Bone marrow (tissue), 2 donors: ENCODE measurements at places on chromosomes 6 and 20.

DNA sequence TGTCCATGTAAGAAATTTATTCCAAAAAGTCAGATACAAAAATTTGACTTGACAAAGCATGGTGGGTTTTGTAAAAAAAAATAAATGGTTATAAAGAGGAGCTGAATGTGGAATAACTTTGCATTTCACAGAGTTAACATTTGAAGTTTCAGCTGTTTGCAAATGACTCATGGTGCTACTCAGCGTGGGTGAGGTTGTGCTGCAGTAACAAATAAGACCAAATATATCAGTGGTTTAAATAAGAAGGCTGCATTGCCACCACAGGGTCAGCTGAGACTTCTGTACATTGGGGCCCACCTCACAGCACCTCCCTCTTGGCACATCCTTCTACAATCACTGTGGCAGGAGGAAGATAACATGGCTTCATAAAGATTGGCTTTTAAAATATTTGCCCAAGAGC lies 272.5 kb upstream of the SULF2 start:
- DNase-seq, result no peak

GRCh38 chr6:141347086-141347485 lies 785.6 kb upstream of the GJE1 start:
- DNase-seq, result no peak

GRCh38 chr20:4011226-4011975 lies 4.0 kb downstream of the RNF24 start:
- no peak for DNase-seq

DNA sequence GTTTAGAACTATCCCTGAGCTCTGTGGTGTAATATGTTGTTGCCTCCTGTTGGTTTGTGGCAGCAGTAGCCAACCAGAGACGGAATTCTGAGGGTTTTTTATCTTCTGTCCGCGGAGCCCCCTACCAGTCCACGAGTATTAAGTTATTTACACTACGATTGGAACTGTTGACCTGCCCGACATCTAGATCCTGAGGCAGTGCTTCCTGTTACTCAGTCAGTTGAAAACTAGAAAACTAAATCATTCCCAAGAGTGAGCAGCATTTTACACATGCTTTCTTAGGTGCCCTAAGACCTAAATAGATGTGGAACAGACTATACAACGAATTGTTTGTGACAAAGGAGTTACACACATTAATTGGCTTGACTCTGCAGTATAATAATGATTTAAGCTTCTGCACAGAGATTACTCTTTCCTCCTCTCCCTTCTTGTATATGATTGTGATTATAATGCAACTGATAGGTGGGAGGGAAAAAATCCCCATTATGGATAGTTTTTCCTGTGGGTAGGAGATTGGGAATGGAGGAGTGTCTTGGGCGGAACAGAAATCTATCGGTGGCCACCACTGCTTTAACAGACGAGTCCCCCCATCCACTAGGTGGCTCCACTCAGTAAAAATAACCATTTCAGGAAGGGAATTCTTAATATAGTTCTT lies 1.7 kb downstream of the LOC128125822 start:
- DNase-seq, result no peak

GRCh38 chr6:112951829-112952228 lies 604.7 kb downstream of the RFPL4B start:
- DNase-seq, result no peak

DNA sequence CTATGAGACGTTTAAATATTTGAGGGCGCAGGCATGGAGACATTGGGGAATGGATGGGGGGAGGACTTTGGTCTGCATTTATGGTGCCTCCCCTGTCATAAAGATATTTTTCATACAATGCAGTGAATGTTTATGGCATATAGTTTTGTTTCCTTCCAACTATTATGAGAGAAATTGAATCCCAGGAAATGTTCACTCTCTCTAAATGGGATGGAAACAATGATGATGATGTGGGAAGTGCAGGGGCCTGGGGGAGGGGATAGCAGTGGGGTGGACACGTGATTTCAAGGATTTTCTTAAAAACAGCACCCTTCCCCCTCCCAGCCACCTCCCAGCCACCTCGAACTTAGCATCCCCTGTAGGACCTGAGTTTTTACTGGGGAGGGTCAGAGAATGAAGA lies 69.9 kb downstream of the TOX2 start:
- DNase-seq, result no peak

DNA sequence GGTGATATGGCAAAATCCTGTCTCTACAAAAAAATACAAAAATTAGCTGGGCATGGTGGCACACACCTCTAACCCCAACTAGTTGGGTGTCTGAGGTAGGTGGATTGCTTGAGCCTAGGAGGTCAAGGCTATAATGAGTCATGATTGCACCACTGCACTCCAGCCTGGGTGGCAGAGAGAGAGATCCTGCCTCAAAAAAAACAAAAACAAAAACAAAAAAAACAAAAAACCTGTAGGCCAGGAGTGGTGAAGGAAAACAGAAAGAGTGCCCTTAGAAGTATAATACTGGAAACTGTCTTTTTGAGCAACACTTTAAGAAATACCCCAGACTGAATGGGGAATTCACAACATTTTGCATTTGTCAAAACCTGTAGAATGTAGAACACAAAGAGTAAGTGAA lies 85.3 kb downstream of the JARID2 start:
- DNase-seq, result no peak

DNA sequence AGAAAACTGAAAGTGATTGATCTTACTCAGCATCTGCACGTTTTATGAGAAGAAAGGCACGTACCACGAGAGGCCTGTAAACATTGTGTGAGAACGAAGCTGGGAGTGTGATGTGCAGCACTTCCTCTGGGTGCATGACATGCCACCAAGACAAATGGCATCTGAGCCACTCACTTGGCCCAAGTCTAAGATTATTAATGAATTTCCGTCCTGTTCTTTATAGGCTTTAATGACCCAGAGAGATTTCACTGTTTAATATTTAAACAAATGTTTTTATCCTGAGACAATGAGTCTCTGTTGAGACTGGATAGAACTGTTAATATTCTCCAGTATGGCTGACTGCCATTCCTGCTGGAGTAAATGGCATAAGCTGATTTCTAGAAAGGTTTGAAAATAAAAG lies 172.6 kb upstream of the PHACTR1 start:
- DNase-seq, result no peak

DNA sequence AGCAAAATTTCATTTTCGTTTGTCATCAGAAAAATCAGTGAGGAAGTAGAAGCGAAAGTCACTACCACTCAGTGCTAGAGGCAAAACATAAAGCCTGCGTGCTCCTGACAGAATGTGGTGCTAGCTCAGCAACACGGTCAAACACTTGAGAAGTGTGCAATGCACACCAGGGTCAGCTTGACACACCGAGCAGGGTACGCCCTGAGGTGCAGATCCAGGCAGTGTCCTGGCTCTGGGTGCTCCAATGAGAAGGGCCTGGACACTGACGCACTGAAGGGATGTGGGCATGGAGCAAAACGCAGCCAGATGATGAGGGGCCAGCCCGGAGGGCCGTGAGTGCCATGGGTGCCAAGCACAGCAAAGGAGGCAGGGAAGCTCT lies 5.9 kb downstream of the RNASET2 start:
- DNase-seq, result no peak

DNA sequence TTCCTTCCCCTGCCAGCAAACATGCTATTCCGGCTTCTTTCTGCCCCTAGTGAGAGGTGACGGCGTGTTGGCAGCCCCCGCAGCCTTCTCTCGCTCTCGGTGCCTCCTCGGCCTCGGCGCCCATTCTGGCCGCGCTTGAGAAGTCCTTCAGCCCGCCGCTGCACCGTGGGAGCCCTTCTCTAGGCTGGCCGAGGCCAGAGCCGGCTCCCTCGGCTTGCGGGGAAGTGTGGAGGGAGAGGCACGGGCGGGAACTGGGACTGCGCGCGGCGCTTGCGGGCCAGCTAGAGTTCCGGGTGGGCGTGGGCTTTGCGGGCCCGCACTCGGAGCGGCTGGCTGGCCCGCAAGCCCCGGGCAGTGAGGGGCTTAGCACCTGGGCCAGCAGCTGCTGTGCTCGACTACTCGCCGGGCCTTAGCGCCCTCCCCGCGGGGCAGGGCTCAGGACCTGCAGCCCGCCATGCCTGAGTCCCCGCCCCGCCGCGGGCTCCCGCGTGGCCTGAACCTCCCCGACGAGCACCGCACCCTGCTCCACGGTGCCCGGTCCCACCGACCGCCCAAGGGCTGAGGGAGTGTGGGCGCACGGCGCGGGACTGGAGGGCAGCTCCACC lies 20.0 kb upstream of the PXDC1 start:
- no peak for DNase-seq

GRCh38 chr6:39114388-39114703 lies 640 bp downstream of the SAYSD1 start:
- no peak for DNase-seq

GRCh38 chr6:151167034-151167433 lies 72.7 kb upstream of the AKAP12 start:
- DNase-seq, result no peak

DNA sequence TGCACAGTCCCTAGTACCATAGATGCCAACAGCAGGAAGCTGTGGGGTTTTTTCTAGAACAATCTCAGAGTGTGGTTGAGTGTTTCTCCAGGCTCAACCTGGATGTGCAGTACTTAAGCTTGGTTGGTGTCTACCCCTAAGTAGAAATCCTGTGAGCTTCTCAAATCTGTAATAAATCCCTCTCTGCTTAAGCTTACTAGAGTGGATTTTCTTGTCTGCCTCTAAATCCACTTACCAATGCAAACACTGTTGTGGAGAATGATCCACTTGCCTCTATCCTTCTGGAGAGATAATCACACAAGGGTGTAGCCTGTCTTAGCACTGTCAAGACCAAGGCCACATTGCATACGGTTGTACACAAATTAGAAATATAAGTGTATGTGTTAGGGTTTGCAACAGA lies 43.3 kb upstream of the CLIC5 start:
- no peak for DNase-seq

DNA sequence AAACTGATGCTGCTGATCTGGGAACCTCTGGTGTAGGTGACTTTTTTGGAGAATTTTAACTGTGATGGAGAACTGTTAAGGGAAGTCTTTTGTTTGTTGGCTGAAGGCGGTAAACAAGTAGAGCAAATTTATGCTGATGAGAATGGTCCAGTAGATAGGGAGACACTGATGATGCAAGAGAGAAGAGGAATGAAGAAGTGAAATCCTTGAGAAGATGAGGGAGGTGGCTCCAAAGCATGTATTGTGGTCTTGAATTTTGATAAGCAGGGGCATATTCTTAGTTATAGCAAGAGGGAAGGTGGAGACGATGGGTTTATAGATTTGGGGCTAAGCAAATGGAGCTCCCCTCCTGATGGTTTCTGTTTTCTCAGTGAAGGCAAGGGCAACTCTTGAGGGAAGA lies 22.0 kb downstream of the MAPK14 start:
- DNase-seq, result no peak

GRCh38 chr6:100230953-100231316 lies 233.8 kb downstream of the SIM1 start:
- no peak for DNase-seq

DNA sequence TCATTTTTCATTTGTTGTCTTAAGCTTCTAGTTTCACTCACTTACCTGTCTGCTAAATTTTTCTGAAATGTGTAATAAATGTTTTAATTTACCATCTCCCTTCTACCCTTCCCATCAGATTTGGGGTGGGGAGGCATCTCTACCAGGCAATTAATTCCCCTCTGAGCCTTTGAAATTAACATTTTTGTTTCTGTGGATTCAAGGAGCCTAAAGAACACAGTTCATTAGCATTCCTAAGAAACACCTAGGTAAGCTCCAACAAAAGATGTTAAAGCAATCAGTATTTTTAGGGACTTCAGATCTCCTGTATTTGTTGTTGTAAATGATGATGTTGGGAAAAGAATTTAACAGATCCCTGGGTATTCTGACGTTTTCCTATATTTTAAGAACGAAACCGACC lies 6.6 kb downstream of the TOP1 start:
- no peak for DNase-seq

GRCh38 chr6:3894590-3895311 lies 45.6 kb downstream of the FAM50B start:
- DNase-seq, result no peak

DNA sequence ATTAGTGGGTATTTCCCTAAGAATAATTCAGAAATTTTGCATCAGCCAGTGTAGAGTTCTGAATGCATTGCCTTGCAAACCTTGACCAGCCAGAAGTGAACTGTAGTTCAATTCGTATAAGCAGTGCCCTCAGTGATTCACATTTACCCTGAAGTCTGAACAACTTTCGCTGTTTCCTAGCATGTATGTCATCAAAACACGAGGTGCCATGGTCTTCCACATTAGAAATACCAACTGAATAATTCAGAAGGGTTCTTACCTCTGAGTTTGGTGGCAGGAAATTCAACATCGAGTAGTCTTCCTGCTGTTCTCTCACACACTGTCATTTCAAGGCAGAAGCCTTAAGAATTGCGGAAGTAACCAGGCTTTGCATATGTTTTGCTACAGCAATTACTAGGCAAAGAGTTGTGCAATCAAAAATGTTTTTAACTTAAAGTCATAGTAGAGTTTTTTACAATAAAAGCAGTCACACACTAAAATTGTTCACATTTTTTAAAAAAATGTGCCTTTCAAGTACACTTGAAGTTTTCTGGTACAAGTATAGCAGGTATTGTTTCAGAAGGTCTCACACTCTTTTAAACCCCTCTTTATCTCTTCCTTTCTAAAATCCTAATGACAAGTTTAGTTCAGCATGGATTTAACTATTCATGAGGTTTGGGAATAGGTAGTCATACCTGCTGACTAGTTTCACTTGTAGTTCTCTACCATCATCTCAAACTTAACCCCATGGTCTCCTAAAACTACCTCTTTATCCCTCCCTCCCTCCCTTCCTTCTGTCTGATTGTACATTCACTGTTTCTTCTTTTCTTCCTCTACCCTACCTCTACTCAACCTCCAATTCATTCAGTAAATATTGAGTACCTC lies 118.3 kb downstream of the STXBP5 start:
- DNase-seq, result peak; percentile 92

GRCh38 chr20:8807480-8808201 lies 261.2 kb upstream of the PLCB4 start:
- DNase-seq, result no peak

DNA sequence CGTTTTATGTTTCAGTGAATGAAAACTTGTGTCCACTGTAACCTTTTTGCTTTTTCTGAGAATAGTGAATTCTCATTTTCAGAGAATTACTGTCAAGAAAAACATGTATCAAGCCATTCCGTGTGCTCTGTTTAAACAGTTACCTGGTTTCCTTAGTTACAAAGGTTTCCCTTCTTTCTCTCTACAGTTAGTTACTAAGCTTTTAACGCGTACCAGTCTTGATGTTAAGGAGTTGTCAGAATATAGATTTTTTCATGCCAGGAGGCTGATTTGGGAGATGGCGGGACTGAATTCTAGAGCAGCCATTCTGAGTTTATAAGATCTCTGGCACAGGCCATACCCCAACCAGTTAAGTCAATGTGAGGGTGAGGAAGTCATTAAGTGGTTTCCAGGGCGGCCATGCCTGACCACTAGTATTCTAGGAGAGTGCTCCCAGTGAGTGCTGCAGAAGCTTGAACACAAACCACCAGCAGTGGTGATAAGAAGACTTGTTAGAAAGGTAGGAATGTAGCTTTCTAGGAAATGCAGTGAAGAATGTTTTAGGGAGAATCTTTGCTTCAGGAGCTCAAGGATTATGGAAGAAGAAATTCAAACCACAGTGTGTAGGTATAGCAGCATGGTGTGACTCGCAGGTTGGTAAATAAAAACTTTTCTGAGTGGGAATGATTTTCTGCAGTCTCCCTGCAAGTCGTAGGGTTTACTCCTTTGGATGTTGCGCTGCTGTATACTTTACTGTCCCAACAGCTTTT lies 112.9 kb downstream of the JARID2 start:
- DNase-seq, result no peak

GRCh38 chr6:118387921-118388701 lies 160.0 kb upstream of the PLN start:
- no peak for DNase-seq

GRCh38 chr6:67811239-67812037 lies 823.6 kb upstream of the ADGRB3 start:
- no peak for DNase-seq
